ENCODE measurements at places on chromosomes 4 and X.

DNA sequence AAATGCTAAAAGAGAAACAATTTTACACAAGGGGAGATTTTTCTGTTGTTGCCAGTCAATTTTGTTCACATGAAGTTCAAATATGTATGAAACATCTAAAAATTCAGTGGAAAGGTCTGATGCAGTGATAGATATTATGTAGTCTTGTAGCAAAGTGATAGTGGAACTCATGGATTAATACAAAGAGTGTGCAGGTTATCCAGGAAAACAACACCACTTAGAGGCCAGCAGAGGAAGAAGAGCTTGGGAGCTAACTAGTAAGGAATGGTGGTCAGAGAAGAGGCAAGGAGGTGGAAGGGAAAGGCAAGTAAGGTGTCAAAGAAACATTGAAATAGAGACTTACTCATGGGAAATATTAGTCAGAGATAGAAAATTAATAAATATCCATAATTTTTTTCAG lies 395.6 kb downstream of the MAPK10 start:
- DNase-seq = no peak

- no peak for DNase-seq
These were observed 308.0 kb downstream of the TEX13C start for GRCh38 chrX:125627676-125628075.

DNA sequence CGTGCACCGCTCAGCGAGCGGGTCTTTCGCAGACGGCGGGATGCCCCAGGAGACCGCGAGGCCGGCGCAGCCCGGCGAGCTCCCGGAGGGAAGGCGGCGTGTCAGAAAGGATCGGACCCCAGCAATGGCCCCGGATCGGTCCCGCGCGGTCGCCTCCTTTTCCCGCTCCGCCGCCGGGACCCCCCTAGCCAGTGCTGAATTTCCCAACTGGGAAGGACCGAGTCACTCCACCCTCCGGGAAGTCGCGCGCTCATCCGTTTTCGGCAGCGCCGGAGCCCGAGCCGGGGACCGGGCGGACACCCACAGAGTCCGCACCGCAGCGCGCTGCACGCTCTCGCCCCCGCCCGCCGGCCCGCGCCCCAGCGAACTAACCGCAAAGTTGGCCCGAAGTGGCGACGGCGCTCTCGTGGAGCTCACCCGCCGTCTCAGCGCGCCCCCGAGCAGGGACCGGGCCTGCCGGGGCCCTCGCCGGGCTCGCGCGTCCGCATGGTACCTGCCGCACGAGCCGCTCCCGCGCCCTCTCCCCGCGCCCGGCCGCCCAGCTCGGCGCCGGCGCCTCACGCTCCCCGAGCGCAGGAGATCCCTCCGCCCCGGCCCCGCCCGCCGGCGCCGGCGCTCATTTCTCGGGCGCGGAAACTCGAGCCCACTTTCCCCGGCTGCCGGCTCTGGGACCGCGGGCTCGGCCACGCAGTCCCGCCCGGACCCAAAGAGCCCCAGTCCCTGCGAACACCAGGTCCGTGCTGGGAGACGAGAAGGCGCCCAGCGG lies at the start of gene FAT1:
Gene FAT1, minus strand, starts transcription at position 565 of the 766 bp plus-strand sequence. CDS start 14,029 bp downstream, outside the sequence.
- no peak for DNase-seq

DNA sequence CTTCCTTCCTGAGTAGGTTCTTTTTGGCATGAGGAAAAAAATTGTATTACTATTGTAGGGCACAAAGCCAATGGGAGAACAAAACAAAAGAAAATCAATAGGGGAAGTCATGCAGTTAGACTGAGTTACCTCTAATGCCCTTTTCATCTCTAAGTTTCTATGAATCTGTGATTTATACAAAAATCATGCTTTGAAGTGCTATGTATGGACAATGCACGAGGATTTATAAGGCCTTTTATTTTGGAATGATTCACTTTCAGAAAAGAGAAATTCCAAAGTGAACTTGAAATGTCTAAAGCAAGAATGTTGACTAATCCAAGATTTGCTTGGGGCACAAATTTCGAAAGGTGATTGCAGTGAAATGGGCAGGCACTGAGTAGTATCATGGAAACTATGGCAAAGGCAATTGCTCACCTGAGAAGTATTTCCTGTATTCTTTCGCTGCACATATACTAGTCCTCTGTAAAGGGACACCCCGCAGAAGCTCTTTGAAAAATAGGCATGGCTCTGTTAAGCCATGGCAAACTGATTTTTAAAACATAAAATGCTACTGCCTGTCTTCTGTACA lies 52.8 kb downstream of the ADGRG4 start:
- no peak for DNase-seq

DNA sequence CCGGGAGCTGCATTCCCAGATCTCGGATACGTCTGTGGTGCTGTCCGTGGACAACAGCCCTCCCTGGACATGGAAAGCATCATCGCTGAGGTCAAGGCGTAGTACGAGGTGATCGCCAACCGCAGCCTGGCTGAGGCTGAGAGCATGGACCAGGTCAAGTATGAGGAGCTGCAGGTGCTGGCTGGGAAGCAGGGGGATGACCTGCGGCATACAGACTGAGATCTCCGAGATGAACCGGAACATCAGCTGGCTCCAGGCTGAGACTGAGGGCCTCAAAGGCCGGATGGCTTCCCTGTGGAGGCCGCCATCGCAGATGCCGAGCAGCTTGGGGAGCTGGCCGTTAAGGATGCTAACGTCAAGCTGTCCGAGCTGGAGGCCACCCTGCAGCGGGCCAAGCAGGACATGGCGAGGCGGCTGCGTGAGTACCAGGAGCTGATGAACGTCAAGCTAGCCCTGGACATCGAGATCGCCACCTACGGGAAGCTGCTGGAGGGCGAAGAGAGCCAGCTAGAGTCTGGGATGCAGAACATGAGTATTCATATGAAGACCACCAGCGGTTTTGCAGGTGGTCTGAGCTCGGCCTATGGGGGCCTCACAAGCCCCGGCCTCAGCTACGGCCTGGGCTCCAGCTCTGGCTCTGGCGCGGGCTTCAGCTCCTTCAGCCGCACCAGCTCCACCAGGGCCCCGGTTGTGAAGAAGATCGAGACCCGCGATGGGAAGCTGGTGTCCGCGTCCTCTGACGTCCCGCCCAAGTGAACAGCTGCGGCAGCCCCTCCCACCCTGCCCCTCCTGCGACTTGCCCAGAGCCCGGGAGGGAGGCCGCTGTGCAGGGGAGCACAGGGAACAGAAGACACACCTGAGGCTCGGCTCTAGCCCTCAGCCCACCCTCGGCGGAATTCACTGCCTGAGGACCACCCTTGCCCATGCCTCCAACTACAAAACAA lies 29.4 kb upstream of the GABRA3 start:
- no peak for DNase-seq

- DNase-seq = peak; percentile 25
These were observed 5.3 kb upstream of the RASL11B start for GRCh38 chr4:52856801-52857200.

DNA sequence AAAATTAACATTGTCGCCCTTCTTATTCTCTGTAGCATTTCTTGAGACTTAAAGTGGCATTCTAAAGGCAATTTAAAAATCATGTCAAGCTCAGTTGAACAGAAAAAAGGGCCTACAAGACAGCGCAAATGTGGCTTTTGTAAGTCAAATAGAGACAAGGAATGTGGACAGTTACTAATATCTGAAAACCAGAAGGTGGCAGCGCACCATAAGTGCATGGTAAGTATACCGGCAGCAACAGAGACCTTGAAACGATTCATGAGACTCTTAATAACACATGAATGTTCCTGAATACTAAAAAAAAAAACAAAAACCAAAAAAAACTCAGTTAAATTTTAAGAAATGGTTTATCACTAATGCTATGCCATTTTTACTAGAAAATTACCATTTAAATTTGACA lies 82.4 kb upstream of the HPRT1 start:
- peak; percentile 68 for DNase-seq

- no peak for DNase-seq
These were observed 160.4 kb upstream of the TET2 start for GRCh38 chr4:104986306-104986705.

DNA sequence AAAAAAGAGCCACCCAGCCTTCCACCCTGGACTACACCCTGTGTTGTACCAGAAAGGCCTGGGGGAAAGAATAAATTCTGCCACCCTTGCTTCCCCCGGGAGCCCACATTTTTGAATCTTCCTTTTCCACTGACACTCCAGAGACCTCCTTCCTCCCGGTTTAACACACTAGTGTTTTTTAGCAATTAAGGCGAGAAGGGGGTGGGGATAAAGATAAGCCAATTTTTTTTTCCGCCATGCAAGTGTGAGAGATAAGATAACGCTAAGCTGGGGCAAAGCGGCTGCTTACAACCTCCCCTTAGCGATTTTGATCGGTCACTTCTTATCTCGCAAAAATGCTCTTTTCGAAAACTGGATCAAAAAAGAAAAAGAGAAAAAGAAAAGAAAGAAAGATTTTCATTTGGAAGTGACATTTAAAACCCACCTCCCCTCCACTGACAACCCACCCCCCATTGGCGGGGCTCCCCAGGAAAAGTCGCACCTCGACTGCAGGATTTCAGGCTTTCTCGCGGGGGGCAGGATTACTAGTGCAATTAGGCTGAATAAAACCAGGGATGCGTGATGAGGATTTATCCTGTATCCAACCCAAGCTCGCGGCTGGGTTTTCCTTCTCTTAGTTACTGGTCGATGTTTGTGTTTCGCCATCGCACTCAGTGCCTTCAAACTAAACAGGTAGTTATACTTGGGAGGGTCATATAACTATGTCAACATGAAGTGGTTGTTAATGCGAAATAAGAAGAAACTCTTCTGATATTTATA lies 6.0 kb upstream of the BCOR start:
- DNase-seq = no peak

- no peak for DNase-seq
These were observed 134.0 kb upstream of the PDLIM3 start for GRCh38 chr4:185669288-185669687.

DNA sequence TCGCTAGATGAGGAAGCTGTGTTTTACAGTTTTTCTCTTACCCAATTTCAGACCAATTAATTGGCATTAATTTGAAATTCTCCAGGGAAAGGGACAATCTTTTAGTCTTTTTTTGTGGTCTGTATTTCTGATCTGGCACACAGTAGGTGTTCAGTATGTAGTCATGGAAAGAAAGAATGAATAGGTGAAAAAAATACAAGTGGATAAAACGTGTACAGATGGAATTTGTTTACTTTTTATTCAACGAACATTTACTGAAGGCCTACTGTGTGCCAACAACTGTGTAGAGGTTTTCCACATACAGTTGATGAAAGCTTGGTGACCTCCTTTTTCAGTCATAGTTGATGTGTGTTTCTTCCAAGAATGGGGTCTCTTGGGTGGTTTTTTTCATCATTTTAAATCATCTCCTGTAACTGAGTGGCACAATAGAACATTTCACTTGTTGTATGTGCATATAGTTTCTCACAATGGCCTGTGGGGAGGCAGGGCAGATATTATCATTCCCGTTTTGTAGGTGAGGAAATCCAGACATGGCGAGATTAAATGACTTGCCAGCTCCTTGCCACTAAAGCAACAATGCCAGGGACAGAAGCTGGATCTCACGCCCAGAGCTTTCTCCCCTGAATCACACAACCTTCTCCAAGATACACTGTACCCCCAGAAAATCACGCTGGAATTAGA lies 102.4 kb downstream of the CEP135 start:
- DNase-seq = no peak

DNA sequence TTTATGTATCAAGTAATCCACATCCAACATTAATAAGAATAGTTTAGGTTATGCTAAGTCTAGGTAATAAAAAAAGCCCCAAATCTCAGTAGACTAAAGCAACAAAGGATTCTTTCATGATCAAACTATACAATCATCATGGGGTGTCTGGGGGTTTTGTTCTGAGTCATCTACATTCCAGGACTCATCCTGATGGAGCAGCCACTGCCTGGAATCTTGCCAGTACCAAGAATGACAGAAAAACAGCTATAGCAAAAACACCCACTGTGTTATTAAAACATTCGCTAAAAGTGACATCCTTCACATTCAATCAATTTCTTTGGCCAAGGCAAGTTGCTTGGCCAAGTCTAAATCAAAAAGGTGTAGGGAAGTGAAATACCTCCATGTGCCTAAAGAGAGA lies 3.9 kb upstream of the ARHGEF38 start:
- DNase-seq = no peak

DNA sequence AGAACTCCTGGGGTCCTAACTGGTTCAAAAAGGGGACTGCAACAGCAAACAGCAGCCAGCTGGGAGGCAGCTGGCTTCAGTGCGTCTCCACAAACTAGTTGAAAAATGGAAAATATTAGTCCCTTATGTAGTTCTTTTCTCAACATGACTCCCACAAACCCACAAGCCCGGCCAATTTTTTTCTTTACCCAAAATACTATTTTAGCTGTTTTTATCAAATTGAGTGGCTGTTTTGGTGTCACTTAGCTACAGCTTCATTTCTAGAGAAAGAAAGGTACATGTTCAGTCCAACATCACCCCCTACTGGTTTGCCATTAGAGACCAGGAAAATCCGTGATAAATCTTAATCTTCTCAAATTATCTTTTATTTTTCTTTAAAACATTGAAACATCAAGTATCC lies 97.2 kb downstream of the GUCY2F start:
- peak; percentile 17 for DNase-seq

DNA sequence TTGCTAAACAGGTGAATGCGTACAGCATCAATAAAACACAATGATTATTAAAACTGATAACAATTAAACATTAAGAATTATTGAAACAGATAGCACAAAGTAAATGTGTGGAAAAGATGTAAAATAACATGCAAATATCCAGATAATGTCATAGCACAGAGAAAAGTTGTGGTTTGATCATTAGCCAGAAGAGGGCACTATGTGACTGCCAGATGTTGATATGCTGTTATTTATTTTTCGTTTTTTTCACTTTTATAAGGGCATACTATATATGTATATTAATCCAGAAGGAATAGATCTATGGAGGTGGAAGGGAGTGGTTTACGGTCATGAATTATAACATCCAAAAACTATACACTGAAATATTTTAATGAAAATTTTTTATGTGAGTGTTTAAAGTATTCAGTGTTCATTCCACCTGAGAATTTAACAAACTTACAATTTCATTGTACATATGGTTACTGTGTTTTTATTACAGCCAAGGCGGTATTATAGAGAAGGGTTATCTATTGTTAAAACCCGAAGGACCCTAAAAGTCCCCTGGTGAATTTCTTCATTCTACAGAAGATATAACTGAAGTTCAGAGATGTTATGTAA lies 211.9 kb upstream of the UGT8 start:
- DNase-seq = peak; percentile 3

DNA sequence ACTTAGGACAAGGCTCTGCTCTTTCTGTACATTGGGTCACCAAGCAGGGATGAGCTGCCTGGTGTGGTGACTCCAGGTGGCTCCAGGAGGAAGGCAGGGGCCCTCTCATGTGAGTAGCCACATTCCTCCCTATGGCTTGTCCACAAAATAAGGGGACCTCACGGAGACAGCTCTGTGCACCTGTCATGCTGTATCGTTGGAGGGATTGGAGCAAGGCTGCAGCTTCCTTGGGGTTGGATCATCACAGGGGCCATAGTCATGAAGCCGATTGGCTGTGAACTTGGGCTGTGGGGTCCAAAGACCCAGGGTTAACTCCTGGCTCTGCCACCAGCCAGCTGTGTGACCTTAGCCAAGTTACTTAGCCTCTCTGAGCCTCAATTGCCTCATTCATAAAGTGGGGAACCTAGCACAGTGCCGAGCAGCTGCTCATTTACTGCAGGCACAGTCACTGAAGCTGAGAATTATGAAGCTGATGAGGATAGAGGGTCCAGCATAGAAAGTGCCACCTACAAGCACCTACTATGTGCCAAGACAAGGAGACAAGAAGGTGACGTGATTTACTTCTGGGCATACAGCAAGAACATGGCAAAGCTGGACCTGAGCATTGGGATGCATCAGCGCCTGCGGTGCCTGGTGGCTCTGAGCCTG lies 11.8 kb upstream of the KIAA0232 start:
- no peak for DNase-seq

- no peak for DNase-seq
These were observed at the start of gene KLHL13 for GRCh38 chrX:118116713-118117550. Gene KLHL13 (minus strand): TSS chrX:118116810. CDS start chrX:118028473, 88,337 bp downstream.

GRCh38 chr4:59571805-59572430 lies 1628.2 kb upstream of the ADGRL3 start:
- DNase-seq = no peak

- DNase-seq = no peak
These were observed 40.9 kb downstream of the MOB1B start for GRCh38 chr4:70943114-70943513.
